ENCODE measurements at places on chromosomes 16 and 17.

GRCh38 chr16:4601036-4601863, 13.4 kb downstream of the UBALD1 start:
- no peak for DNase-seq

DNA sequence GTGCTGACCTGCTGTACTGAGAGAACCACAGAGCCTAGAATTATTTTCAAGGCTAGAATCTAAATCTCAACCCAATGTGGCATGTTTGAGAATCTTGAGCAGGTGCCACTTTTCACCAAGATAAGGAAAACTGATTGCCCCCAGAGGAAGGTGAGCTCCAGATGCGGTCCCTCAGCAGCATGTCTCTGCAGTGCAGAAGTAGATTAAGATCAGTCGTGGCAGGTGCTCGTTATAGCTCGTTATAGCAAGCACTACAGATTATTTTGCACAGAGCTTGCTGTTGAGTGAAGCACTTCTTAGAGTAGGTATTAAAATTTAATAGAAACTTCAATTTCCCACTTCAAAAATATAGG, 176.0 kb downstream of the AATF start:
- no peak for DNase-seq

DNA sequence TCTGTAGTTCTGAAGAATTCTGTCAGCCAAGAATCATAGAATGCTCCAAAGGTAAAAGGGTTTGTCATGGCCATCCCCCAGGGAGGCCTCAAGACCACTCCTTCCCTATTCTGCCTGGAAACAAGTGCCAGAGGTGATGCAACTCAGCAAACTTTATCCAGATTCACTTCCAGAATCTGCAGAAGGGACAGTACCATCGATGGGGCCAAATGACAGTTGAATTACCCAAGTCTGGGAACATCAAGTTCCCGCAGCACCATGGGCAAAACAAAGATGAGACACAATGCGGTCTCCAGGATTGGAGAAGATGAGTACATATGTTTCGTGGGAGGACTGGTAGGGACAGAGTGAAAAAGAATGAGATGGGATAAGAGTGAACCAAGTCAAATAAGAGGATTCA, 13.7 kb upstream of the TAT start:
- no peak for DNase-seq

GRCh38 chr17:38606646-38607611, 1.2 kb upstream of the SRCIN1 start:
- DNase-seq = no peak

GRCh38 chr17:54882950-54883349, 17.7 kb upstream of the TOM1L1 start:
- no peak for DNase-seq

GRCh38 chr17:34146440-34147043, 108.5 kb upstream of the CCL2 start:
- DNase-seq = peak; percentile 59

DNA sequence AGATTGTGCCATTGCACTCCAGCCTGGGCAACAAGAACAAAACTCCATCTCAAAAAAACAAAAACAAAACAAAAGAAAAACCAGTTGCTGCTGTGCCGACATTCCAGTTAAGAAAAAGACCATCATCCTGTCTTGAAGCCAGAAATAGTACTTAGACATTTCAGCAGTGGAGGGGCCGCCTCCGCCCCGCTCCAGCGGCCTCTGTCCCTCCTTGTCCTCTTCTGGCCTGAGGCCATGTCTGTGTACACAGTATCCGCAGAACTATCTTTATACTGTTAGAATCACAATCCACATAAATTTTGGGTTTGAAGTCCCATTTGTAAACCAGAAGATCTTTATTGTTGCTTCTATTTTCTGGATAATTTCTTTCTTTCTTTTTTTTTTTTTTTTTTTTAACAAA, 24.9 kb downstream of the ZC3H18 start:
- DNase-seq = no peak

GRCh38 chr16:51458356-51459140, 307.5 kb upstream of the SALL1 start:
- DNase-seq = no peak

GRCh38 chr17:50238601-50239280, 35.5 kb upstream of the TMEM92 start:
- no peak for DNase-seq

GRCh38 chr17:81858967-81859905, 1.1 kb downstream of the P4HB start:
- no peak for DNase-seq

DNA sequence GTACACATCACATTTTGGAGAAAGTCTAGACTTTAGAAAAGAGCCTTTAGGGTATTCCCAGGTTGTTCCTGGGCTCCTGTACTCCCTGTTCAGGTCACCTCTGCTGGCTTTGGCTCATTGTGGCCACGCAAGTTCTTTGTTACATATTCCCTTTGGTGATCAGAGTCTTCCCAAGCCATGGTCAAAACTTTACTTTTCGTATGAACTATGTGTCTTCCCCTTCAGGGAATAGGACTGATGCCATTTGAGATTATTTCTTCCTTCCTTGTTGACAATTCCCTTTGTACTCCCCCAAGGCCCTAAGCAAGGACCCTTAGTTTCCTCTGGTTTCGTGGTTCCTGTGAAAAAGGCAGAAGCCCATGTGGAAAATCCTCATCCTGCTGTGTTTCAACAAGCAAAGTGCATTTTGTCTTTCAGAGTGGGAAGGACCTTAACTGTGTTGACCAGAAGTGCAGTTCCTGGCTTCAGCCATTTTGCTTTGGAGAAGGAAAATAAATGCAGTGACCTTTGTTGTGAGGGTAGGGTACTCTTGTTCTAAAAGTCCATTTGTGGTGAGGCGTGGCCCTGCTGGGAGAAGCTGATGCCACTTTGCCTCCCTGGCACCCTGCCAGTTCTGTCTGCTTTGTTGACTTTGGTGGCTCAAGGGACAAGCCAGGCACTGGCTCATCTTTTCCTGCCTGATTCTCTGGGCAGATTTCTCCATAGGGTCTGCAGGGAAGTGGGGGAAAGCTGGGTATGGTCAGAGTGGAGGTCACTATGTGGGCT, 55.1 kb downstream of the ZNRF1 start:
- DNase-seq = peak; percentile 7

DNA sequence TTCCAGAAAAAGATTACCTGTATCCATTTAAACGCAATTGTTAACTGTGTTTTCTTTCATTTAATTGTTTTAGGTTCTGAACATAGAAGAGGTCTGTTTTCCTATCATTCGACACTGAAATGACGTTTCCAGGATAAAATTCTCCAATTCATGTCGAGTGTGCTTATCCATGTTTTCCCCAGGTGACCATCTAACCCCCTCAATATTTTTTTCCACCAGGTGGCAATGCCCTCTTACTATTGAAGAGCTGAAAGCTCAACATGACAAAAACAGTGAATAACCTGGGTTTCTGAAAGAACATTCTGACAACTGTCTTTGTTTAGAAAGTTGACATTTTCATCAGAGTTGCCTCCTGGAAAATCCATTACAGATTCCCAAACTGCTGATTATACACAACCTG, 948.7 kb downstream of the KCNJ2 start:
- DNase-seq = no peak

Data from activated CD4-positive, alpha-beta T cell treated with anti-CD3 and anti-CD28 coated beads, Interleukin-2, amount 50 U/mL, for 48 hours (primary cell).